Hematopoietic multipotent progenitor cell (in vitro differentiated cells): ENCODE measurements at places on chromosomes 7 and 10.

DNA sequence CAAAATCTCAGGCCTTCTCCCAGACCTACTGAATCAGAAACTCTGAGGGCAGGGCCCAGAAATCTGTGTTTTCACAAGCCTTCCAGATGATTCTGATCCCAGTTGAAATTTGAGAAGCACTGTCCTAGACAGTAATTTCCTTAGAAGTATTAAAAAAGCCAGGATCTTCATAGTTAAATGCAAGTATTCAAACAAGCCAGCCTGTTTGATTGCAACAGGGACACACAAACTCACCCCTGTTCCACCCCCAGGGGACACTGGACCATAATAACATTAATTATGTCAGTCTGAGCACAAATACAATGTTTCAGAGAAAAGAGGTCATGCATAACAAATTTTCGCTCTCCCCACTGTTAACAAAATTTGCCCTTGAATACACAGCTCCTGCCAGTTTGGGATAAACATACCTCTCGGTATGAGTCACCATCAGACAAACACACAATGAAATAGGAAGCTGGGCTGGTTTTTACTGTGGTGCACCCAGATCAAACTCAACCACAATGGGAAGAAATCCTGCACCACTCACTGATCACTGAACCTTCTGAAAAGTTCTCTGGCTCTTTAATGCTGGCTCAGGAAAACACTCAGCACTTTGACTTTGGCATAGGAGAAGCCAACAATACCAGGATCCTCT lies 34.3 kb downstream of the ABLIM1 start:
- no peak for DNase-seq

DNA sequence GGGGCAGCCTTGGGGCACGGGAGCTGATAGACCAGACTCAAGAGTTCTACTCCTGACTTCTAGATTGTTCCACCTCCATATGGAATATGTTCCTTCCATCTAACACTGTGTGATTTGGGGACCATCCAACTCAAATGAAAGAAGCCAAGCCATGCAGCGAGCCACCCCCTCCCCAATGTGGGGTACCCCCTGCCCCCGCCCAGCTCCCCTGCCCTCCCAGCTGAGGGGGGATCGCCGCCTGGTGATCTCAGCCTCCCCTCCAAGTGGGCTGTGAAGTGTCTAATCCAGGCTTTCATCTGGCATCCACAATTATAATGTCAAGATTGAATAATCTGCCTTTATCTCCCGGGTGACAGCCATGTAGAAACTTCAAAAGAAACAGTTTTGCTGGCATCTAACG lies 246.1 kb downstream of the RPS24 start:
- DNase-seq: no peak

GRCh38 chr7:50627824-50628361 lies 62.7 kb upstream of the DDC start:
- no peak for DNase-seq

DNA sequence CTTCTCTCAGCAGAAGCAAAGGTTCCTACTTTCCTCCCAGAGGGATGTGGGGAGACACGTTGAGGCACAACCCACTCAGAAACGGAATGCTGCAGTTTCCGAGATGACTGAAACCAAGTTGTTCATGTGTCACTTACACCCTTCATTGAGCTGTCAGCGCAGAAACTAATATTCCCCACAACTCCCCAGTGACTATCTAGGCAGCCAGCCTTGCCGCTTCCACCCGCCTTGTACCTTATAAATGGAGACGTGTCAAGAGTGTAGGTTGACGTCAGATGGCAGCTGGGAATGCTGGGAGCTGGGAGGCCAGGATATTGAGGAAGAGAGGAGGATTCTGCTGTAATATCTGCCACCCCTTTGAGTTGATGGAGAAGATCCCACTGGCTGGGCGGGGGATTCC lies 15.1 kb downstream of the GPR26 start:
- DNase-seq: no peak

- no peak for DNase-seq
These were observed 1.7 kb downstream of the MBL2 start for GRCh38 chr10:52770904-52771303.

GRCh38 chr10:13564576-13564975 lies 22.2 kb upstream of the PRPF18 start:
- DNase-seq: no peak

DNA sequence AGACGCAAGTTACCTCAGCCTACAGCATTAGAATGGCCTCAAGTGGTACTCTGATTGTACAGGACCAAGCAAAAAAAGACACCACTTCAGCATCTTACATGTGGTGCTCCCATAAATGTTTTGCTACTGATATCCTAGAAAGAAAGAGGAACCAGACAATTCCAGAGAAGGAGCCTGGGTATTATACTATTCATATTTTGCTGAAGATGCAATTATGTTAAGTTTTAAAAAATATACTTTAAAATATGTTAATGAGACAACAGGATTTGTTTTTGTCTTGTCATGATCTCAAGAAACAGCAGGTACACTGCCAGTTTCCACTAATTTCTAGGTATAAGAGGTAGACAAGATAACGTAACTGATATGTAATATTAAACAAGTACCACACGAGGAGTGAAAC lies 92.6 kb downstream of the JMJD1C start:
- DNase-seq: no peak

- DNase-seq: no peak
These were observed 2.0 kb downstream of the PLCE1 start for GRCh38 chr10:93995598-93996271.

DNA sequence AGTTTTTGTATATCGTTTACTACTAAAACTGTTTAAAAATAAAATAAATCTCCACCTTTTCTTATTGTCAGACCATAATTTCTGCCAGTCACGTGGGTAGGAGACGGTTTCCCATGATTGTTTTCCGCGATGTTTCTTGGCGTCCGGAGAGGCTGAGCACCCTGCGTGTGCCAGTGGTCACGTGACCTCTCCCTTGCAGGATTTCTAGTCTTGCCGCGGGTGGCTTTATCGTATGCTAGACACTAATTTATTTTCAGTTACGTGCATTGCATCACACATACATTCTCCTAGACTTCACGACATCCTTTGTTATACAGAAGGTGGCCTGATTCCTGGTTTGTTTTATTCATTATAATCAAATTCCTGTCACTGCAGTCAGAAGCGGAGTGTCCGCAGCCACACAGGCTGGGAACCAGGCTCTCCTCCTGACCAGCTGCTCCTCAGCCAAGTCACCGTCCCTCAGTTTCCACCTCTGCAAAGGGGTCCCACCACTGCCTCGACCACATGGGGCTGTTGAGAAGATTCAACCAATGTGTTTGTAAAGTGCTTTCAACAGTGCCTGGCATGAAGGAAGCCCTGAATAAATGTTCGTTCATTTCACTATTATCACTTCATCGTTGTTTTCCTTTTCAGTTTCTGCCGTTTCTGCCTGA lies 203.2 kb upstream of the PPP2R2D start:
- DNase-seq: no peak

- no peak for DNase-seq
These were observed 97.3 kb upstream of the CTBP2 start for GRCh38 chr10:125257521-125258108.

DNA sequence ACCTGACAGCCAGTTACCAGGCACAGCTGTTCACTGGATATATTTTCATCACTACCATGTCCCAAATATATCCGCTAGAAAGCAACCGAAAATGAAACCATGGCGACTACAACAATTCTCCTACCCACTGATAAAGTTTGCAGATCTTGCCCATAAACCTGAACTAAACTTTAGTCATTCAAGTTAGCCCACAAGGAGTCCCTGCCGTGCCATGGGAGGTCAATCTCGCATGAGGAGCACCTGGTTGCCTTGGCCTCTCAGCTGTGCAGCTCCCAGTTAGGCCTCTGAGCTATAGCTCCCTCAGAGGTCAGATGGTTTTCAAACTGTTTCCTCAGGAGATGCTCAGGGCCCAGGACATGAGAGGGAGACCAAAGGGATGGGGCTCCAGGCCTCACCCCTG lies 211.1 kb upstream of the RNF32 start:
- DNase-seq: no peak

GRCh38 chr7:134453518-134453917 lies 5.4 kb downstream of the AKR1B1 start:
- no peak for DNase-seq

DNA sequence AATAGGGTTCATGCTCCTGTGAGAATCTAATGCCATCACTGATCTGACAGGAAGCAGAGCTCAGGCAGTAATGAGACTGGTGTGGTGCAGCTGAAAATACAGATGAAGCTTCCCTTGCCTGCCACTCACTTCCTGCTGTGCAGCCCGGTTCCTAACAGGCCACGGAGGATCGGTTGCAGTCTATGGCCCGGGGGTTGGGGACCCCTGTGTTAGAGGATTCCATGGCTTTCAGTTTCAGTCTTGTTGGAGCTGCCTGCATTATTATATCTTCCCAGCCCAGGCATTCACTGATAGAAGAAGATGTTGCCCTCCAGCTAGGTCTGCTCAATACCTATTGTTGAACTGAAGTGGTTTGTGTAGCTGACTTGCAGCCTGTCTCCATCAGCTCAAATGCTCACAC lies 1298.8 kb downstream of the TYW1 start:
- no peak for DNase-seq

DNA sequence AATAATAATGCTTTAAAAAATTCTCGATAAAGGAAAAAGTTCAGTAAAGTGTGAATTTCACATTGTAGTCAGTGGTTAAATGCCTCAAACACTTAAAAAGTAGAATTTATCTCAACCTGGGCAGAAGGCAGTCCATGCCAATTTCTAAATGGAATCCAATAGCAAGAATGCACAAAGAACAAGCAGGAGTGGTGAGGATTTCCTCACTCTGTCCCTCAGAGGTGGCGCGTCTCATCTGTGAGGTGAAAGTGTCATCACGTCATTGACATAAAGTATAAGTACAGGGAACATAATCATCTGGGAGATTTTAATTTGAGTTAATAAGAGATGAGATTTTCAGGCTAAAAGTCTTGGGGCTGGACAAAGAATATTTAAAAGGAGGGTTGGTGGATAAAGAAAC lies 10.0 kb upstream of the PRKCQ start:
- DNase-seq: no peak

DNA sequence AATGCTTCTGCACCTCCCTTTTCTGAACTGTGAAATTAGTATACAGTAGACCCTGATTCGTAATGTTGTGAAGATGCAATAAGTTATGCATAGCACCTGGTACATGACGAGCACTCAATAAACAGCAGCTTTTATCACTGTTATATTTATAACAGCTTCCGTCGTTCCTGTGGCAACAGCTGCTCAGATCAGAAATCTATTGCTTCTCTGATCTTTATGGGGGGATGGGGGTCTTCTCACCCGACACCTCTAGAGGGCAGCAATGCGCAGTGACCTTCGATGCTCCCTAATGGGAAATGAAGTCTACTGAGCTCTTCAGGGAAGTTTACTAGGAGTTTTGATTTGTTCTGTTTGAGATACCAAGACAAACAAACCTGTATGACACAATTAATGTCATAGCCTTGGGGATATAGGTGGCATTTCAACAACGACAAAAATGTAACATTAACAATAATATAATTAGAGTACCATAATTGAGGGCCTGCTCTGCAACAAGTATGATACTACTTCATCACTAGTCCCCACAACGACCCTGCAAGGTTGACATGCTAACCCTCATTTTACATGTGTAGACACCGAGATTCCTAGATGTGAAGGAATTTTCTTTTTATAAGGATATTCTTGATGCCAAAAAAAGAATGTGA lies 289.6 kb downstream of the SFMBT2 start:
- peak; percentile 34 for DNase-seq

- no peak for DNase-seq
These were observed 127.5 kb downstream of the CUBN start for GRCh38 chr10:17001961-17002749.

GRCh38 chr10:104452977-104453376 lies 99.3 kb downstream of the CFAP58 start:
- no peak for DNase-seq

DNA sequence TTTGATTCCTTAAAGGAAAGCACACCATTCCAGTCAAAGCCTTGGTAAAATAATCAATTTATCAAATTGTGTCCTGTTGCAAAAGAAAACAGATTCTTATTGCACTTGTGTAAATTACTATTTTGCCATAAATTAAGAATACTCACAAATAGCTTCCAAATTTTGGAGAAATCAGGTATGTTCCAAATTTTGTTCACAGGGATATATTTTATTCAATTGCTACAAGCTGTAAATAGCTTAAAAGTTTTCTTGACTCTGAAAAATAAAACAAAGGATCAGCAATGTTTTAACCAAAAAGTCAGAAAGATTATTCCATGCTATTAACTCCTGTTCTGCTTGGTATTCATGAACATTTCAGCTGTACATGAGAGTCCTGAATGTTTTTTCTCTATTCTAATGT lies 47.4 kb upstream of the CHST3 start:
- DNase-seq: no peak

DNA sequence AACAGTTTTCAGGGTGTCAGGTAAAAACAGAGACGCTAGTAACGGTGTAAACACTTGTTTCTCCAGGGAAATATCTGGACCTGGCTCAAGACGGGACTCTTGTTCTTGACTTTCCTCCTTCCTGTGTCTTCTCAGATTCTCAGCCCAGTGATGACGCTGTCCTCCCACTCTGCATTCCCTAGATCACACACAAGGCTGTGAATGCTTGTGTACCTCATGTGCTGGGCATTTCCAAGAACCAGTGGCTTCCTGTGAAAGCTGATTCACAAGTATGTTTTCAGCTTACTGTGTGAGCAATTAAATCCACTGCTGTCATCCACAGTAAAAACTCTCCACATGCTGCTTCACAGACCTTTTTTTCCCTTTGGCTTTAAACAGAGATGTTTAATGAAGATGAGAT lies 193.8 kb upstream of the DPP6 start:
- DNase-seq: no peak

DNA sequence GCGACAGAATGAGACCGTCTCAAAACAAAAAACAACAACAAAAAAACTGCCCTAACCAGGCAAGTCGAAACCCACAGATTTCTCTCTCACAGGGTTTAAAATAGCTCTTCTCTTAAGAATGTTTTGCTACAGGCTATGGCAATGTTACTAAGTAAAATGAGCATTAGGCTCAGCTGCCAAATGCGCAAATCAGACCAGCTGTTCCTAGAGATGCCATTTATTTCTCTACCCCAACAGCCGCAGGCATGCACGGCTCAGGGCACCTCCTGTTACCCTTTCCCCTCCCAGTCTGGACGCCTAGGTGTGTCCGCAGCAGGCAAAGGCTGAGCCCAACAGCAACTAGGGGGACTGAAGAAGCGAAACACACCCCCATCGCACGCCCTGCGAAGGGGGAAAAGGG lies 168.3 kb upstream of the MBL2 start:
- DNase-seq: no peak

GRCh38 chr10:94035982-94036765 lies 42.4 kb downstream of the PLCE1 start:
- DNase-seq: no peak
